ENCODE measurements at places on chromosomes 12 and 14. TPM values are rescaled to one million over a fixed set of nuclear protein-coding genes. Genes with fewer than 3 reads are reported as not detected.

Gene CSRP2
- total RNA-seq, result 2.8 TPM

Gene TAS2R9
- total RNA-seq, result not detected

Gene SOX5
- 0.42 TPM for total RNA-seq

Gene HOXC9
- total RNA-seq, result not detected

GRCh38 chr12:103314786-103315185 lies 181.0 kb downstream of the C12orf42 start:
- DNase-seq, result no peak

- no peak for DNase-seq
Observed at GRCh38 chr12:25970082-25970481, 11.6 kb downstream of the RASSF8 start.

DNA sequence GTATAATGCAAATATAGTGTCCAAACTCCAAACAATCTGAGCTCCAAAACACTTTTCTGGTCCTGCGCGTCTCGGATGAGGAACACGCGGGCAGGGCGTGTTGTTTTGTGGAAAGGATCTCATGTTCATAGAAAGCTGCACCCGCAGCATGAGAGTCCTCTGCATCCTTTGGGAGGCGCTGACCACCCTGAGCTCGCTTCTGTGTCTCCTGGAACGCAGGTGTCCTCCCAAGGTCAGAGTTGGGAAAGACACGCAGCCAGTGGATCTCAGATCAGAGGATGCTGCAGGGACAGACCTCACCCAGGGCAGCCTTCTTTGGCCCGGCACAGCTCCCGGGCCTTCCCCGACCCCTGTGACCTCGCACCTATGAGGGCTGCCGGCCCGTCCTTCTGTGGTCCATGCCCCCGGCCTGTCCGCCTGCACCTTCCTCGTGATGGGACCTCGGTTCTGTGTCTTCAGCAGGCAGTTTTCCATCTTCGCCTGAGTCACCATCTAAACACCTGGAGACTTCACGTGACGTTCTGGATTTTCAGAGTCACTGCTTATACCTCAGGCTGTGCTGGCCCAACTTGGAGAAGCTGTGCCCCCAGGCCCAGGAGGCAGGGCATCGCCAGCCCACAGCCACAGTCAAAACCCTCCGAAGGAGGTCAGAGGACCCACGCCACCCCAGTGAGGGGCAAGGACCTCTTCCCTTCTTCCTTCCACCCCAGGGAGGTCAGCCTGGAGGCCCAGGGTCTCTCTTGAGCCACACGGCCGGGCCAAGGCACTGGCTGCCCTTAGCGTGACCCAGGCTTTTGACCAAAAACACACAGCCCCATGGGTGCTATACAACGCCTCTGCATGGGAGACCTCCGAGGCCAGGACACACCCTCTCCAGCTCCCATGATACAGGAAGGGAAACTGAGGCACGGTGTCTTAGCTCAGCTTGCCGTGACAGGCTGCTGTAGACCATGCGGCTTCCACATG lies 25.9 kb downstream of the MMP17 start:
- no peak for DNase-seq

DNA sequence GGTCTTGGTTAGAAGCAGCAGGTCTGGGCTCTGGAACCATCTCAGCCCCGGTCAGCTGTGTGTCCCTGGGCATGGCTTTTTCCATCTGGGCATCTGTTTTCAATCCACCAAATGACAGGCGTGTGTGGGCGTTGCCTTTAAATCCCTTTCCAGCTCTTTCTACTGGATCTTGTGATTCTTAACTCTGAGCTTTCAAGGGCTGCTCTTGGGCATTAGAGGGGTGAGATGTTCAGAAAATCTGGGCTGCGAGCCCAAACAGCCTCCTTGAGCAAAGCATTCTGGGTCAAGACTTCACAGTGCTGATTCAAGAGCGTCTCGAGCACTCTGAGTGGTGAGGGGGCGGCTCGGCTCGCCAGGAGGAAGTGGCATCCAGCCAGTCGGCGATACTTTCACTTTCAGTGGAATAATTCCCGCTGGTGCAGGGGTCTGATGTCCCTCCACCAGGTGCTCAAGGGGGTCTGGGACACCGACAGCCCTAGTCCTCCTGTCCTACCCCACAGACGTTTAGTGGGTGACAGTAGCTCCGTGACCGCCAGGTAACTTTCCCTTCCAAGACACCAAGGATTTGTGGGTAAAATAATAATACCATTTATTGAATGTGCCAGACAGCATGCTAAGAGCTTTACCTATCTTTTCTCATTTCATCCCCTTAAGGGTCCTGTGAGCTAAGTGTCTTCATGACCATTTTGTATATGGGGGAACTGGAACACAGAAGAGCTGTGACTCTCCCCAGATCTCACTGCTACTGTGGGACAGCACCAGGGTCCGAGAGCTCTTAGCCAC lies 114.0 kb downstream of the PLXNC1 start:
- DNase-seq, result peak; percentile 43

DNA sequence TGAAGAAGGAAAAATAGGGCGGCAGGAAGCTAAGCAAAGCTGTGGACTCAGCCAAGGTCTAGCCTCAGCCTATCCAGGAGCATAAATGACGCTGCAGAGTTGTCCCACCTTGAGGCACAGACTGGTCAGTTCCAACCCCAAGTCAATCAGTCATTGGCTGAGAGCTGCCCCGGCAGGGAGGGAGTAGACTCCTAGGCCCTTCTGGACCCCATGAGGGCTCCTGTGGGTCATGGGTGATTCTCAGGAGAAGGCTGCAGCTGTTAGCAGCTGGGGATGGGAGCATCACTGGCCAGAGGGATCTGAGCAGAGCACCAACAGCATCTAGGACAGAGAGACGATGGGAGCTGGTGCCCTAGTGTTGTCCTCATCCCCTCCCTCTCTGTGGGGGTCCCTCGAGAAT lies 51.8 kb upstream of the ESRRB start:
- no peak for DNase-seq

DNA sequence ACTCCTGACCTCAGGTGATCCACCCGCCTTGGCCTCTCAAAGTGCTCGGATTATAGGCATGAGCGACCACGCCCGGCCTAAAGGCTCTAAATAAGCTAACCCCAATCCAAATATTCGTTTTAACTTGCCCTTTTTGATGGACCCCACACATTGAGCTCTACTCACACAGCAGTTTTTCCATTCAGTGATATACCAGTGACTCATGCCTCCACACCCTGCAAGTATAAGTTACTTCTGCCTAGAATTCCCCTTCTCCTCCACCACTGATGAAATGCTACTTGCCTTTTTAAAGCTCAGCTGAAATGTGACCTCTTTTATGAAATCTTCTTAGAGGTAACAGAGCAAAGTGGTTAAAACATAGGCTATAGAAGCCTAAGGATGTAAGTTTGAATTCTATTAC lies 68.8 kb downstream of the EXOC5 start:
- DNase-seq, result no peak

GRCh38 chr14:39320318-39320717 lies 86.6 kb downstream of the MIA2 start:
- DNase-seq, result no peak

GRCh38 chr12:124852329-124852831 lies 11.3 kb downstream of the SCARB1 start:
- DNase-seq, result no peak

- DNase-seq, result no peak
Observed at GRCh38 chr12:47141459-47141858, 61.7 kb upstream of the AMIGO2 start.

DNA sequence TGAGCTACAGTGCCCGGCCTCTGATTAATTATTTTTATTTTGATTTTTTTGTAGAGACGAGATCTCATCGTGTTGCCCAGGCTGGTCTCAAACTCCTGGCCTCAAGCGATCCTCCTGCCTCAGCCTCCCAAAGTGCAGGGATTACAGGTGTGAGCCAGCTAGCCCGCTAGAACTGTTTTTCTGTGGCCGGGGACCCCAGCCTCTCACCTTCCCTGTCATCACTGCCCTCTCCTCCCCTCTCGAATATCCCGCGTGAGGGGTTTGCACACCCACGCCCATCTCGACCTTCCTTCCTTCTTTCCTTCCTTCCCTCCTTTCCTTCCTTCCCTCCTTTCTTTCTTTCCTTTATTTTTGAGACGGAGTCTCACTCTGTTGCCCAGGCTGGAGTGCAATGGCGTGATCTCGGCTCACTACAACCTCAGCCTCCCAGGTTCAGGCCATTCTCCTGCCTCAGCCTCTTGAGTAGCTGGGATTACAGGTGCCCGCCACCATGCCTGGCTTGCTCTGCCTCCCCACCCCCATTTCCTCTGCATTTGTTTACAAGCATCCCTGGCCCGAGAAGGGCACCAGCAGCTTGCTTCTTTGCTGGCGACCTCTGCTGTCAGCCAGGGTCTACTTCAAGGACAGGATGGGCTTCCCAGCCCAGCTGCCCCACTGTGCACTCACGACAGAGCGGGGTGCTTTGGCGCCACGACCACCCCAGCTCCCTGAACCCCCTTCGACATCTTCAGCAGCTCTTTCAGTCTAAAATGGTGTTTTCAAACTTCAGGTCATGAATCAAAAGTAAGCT lies 4.3 kb upstream of the TRAF3 start:
- no peak for DNase-seq

- DNase-seq, result no peak
Observed at GRCh38 chr12:56894698-56895368, 39.4 kb downstream of the SDR9C7 start.

GRCh38 chr12:130680451-130680990 lies 35.6 kb downstream of the RIMBP2 start:
- DNase-seq, result no peak

- DNase-seq, result no peak
Observed at GRCh38 chr14:101717663-101718490, 43.6 kb upstream of the PPP2R5C start.

GRCh38 chr14:105077649-105077995 lies 12.4 kb upstream of the GPR132 start:
- no peak for DNase-seq

DNA sequence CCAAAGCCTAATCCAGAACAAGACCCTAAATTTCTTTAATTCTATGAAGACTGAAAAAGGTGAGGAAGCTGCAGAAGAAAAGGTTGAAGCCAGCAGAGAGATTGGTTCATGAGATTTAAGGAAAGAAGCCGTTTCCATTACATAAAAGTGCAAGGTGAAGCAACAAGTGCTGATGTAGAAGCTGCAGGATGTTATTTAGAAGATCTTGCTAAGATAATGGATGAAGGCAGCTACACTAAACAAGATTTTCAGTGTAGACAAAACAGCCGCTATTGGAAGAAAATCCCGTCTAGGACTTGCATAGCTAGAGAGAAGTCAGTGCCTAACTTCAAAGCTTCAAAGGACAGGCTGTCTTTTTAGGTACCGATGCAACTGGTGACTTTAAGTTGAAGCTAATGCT lies 65.4 kb upstream of the AMIGO2 start:
- DNase-seq, result no peak

DNA sequence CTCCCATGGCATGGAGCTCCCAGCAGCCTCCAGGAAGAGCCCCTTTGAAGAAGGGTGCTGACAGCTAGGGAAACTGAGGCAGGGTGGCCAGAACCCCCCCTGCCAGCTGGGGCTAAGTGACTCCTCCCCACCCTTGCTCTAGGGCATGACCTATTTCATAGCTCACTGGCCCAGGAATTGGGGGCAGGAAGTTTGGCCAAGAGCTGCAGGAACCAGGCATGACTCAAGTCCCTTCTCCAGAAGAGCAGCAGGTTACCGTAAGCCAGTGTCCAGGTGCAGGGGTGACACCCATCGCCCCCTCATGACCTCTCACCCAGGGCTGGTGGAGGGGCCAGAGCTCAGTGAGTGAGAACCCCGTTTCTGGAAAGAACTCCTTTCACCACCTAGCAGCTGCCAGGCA lies 1.9 kb downstream of the RASAL1 start:
- DNase-seq, result no peak

DNA sequence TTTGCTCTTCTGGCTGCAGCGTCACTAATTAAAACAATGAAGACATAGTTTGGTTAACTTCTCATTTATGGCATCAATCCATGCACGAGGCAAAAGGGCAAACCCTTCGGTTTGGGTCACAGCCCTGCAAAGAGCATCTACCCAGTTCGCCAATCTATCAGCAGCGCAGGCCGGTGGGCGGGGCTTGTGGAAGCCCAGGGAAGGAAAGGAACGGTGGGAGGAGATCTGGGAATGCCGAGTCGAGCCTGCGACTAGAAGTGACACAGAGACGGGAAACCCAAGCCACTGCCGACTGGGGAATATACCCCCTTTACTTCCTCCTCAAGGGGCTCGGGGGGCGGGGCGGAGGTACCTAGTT lies 466 bp downstream of the KICS2 start:
- peak; percentile 27 for DNase-seq

GRCh38 chr14:59283361-59283760 lies 94.9 kb downstream of the DAAM1 start:
- DNase-seq, result no peak

DNA sequence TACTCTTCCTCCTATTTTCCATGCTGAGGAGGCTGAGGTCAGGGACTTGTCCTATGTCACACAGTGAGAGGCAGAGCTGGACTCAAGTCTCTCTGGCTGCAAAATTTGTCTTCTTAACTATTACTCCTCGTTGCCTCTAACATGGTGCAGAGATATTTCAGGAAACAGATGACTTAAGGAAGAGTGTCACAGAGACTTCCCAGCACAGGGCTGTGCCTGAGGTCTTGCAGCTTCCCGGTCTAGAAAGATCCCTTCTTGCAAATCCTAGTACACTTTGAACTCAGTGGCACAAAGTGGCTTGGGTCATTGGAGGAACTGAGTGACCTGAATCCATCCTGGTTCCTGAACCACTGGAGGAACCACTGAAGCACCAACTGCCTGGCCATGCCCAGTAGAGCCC lies 17.1 kb upstream of the RBM19 start:
- DNase-seq, result no peak

DNA sequence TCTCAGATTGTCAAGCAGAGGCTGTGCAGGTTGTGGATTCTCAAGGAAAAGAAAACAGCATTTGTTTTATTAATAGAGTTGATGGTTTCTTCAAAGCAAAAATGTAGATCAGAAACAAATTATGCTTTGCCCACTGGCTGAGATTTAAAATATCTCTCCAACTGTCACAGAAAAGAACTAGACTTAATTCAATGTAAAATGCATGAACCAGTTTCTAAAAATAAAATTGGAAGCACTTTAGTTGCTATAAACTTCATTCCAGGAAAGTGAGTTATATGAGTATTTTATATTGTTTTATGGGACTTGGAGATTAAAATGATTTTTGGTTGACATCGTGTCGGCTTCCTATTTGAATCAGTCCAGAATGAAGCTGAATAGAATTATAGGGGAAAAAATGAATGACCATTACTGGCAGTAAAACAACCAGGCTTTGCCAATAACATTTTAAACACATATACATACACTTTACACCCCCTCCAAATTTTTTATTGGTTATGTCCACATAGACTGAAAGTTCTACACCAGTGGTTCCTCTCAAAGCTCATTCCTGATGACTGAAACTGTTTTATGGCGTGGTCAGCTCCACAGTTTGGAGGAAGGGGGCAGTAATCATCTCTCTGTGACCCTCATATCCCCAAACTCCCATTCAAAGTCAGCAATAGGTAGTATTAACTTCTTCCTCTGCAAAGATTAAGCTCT lies 55.5 kb upstream of the DAAM1 start:
- DNase-seq, result no peak

Measured in pulmonary artery endothelial cell (primary cell).